Heart right ventricle (tissue), 16 donors: ENCODE measurements at places on chromosomes 1 and 21.

DNA sequence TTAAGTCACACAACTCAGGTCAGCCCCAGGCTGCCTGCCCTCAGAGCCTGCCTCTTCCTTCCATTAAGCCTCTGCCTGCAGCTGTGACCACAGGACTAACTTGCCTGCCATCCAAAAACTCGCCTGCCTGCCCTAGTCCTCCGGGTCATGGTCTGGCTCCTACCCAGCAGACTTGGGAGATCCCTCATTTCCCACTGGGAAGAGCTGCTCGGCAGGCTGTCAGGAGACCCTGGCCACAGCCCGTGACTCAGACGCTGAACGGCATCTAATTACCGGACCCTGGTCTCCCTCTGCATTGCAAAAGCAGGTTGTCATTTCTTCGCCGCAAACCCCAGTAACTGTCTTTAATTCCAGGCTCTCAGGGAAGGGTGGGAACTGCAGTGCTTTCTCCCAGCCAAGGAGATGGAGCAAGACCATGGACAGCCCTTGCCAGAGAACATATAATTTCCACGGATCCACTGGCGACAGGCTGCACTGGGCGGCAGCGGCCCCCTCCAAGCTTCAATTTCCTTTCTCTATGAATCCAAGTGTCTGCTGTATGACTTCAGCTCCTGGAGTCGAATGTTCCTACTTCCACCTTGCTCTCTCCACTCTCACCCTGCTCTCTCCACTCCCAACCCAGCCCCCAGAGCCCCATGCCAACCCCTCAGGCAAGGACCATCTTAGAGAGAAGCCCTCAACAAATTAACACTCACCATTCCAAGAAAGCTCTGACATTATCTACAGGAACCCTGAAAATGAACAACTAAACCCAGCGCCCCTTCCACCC lies 20.4 kb downstream of the OLFML2B start:
- no peak for DNase-seq

- peak; percentile 34 for DNase-seq
Observed at GRCh38 chr1:32741413-32742198, 39.0 kb upstream of the SYNC start.

DNA sequence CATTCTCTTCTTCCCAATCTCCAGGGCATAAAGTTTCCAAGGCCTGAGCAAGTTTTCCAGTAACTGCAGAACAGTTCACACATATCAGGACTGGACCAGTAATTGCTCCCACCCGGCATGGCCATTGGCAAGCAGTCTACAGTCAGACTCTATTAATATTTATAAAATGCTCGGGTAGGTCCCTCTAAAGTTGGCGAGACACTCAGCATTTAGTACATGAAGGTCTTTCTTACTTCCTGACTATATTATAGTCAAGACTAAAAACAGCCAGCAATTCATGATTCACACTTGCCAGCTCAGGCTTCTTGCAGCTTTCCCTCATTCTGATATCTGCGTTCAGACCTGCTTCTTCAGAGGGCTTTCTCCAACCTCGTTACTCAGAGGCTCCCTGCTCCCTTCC lies 25.4 kb downstream of the GADD45A start:
- no peak for DNase-seq

DNA sequence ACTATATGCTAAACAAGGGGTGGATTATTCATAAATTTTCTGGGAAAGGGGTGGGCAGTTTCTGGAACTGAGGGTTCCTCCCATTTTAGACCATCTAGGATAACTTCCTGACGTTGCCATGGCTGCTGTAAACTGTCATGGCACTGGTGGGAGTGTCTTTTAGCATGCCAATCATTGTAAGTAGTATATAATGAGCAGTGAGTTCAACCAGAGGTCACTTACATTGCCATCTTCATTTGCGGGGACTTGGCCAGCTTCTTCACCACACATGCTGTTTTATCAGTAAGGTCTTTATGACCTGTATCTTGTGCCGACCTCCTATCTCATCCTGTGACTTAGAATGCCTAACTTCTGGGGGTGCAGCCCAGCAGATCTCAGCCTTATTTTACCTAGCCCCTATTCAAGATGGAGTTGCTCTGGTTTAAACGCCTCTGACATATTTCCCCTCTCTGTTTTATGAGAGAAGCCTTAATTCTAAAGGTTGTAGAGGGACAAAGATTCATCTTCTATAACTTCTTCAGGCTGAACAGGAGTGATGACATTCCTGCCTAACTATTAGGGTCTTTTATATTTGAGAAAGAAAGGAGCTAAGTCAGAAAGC lies 60.4 kb downstream of the DIP2A start:
- DNase-seq: no peak

DNA sequence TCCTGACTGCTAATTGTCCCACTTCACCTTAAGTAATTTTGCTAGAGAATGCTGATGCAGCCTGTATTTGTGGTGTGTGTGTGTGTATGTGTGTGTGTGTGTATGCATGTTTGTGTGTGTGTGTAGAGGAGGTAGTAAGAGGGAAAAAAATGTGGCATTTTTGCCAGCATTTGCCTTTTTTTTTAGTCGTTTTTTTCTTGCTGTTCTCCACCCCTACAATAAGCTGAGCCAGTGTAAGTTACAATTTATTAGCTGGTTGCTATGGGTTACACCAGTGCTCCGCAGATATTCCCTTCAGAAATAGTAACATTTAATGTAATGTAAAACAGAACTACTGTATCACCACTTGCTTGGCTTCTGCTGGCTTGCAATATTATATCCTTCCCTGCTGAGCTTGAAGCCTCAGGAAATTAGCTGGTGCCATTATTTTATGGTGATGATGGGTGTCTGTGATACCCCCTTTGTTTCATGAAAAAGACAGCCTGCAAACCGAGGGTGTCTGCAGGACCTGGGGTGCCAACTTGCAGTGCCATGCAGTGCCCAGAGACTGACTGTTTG lies 23.4 kb upstream of the IGSF3 start:
- DNase-seq: no peak

- no peak for DNase-seq
Observed at GRCh38 chr1:89390707-89391106, 26.8 kb downstream of the GBP6 start.

DNA sequence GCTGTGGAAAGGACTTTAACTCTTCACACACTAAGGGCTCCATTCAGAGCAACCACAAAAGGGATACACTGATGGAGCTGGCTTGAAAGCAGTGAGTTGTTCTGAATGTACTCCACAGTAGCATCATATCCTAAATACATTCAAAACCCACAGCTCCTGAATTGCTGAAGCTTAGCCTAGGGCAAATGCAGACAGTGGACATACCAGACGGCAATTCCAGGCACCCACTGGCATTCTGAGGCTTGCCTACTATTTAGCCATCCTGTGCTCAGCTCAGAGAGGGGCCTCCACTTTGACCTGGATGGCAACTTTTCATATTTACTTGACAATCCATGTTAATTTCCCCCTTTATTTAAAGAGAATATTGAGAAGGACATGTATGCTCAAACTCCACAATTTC lies 303.5 kb downstream of the NTNG1 start:
- DNase-seq: no peak

GRCh38 chr21:46633566-46633965 lies 1.9 kb upstream of the PRMT2 start:
- DNase-seq: no peak

GRCh38 chr1:119027759-119028158 lies 39.6 kb upstream of the TBX15 start:
- no peak for DNase-seq
